ENCODE measurements at places on chromosomes 2 and 18.

GRCh38 chr2:189096769-189097447 is 82.7 kb downstream of the COL5A2 start:
- peak; percentile 90 for DNase-seq

DNA sequence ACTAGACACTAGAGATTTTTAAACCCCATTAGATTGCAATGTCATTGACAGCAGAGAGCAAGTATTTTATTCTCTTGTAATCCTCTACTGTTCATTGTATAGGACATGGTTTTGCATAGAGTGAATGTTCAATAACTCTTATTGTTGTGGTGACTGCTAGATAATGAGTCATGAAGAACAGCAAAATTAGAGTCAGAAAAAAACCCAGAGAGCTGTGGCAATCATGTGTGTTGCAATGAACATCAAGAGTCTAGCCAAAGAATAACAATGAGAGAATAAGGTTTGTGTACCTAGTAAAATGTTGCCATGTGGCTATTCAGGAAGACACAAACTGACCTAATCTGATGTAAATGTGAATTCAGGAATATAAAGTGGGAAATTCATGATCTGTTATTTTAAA is 684.0 kb downstream of the DSC3 start:
- peak; percentile 2 for DNase-seq

DNA sequence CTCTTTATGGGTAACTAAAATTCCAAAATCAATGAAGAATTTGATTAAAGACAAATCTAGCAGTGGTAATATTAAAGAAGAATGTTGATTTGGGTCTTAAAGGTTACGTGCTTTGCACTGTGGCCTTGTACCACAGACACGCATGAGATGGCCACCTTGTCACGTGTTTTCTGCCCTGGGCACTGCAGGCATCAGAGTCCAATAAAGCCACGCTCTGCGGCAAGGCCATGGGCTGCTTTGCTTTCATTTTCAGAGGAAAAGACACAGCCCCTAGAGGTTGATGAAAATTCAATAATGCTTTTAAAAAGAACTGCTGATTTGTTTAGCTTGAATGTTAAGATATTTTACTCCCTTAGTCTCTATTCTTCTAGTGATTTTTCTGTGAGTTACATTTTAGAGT is 30.4 kb downstream of the AOX1 start:
- no peak for DNase-seq

- DNase-seq: peak; percentile 36
Measured at GRCh38 chr2:118881490-118882129, 34.2 kb upstream of the EN1 start.

GRCh38 chr18:12006488-12006840 is 25.2 kb downstream of the IMPA2 start:
- DNase-seq: no peak

DNA sequence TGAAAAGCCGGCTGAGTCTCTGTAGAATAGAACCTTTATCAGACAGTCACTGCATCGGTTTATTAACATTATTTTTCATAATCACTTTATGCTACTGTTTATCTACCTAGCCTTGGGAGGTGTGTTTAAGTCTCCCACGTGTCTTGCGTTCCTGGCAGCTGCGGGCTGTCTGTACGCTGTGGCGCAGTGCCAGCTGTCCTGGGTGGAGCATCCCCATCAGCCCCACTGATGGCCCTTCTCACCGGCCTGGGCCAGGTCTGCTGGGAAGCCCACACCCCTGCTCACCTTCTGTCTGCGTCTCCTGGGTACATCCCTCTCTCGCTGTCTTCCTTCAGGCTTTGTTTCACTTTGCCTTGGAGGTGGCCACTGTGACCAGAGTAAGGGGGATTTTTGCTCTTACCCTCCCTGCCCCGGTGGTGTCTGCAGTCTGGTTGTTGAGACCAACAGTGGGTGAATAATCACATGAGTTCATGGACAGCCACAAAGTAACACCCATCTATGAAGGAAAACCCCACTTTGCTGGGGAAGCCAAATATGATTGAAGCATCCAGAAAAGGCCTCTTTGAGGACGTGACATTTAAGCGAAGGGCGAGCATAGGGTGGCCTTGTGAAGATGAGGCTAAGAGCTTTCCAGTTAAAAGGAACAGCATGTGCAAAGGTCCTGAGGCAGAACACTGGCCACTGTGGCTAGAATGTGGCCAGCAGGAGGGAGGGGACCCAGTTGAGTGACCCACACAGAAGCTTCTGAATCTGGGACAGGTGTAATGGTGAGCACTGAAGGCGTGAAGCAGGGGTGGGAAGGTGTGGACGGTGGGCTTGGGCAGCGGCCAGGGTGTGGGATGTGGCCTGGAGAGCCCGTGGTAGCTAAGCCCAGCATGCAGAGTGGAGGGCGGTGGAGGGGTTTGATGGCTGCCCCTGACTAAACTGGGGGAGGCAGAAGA is 41.7 kb downstream of the RAMP1 start:
- no peak for DNase-seq

DNA sequence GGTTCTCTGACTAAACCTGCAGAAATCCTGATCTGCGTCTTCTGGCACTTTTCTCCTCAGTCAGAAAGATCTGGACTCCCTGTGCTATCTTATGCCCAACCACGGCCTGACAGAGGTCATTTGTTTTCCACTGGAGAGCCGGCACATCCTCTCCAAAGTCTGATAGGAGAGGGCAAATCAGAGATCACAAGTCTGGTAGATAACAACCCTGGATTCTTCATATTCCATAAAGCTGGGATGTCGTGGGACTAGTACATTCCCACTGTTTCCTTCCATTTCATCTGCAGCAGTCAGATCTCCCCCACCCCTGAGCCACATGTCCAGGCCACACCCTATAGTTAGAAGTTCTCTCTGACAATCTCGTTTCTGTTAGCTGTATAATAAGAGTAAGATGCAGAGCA is 157.0 kb downstream of the MGAT5 start:
- DNase-seq: peak; percentile 30

GRCh38 chr18:579238-579637 is 942 bp upstream of the CETN1 start:
- no peak for DNase-seq

DNA sequence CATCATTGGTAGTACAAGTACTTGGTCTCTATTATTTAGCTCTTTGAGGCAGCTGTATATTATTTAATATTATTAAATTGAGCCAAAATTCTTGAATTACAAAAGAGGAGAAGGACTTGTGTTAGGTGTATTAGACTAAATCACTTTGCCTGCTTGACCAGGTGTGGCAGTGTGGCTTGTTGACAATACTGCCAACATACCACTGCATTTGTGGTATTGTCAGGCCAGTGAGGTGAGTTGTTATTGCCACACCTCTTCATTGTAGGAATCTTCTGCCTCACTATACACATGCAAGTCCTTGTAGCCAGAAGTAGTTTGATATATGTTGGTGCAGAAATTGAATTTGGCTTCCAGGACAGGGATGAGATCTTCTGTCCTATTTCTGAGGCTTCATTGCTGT is 40.5 kb downstream of the CYP20A1 start:
- DNase-seq: no peak
